ENCODE measurements at places on chromosomes 1 and 21.

DNA sequence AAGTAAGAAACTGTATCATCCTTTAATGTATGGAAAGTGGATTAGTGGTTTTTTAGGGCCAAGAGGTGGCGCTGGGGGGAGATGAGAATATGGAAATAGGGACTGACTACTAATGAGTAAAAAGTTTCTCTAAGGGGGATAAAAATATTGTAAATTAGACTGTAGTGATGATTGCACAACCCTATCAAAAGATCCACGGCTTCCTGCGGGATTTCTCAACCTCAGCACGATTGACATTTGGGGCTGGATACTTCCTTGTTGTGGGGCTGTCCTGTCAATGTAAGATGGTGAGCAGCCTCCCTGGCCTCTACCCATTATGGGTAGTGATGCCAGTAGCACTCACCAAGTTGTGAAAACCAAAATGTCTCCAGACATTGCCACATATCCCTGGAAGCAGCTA, 36.0 kb upstream of the PRDM2 start:
- no peak for DNase-seq

DNA sequence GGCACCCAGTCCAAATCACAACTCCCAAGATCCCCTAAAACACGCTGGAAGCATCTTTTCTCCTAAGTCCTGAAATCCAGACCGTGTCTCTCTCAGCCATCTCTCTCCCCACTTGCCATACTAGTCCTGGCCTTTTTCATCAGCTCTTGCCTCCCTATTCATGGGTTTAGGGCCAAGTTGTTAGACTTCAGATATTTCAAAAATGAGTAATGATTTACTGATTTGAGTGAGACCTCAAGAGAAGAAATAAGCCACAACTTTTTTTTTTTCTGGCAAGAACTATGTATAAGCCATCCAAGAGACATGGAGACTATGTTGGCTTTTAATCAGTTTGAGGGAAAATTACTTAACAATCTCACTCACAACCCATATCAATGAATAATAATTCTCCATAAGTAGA, 62.5 kb downstream of the TBX15 start:
- no peak for DNase-seq

DNA sequence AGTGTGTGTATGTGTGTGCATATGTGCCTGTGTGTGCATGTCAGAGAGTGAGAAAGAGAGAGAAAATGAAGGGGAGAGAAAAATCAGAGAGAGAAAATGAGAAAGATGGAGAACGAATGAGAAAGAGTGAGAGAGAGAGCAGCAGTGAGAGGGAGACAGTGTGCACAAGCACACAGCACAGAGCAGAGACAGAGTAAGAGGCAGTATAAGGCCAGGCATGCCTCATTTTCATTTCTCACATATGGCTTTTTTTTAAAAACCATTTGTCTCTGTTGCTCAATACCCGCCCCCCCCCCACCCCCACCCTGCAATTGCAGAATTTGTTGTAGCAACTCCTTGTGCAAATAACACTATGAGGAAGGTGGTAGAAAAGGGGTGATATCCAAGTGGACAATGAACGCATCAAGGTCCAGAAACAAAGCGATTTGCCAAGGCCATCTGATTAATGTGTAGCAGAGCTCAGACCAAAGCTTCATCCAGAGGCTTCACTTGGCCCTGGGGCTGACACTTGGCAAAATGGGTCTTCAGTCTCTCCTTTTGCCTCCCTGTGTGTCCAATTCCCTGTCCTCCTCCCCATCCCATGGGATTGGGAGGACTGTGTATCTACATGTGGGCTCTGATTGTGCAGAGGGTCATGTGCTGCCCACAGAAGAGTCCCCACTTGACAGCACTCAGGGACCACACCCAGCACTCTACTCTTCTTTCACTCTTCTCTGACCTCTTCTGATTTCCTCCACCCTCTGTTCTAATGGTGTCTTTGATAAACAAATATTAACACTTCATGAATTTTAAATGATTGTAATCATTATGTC, 38.9 kb upstream of the HSD3B1 start:
- no peak for DNase-seq

DNA sequence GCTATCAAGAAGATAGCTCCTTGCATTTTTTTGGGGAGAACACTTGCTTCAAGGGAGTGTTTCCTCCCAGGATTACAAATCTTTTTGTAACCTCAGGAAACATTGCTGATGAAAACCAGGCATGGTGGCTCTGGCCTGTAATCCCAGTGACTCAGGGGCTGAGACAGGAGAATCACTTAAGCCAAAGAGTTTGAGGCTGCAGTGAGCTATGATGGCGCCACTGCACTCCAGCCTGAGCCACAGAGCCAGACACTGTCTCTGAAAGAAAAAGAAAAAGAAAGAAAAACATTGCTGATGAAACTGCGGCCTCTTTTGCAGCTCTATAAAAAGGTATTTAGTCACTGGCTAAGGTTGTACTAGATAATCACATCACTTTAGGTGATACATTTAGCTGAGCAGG, 7.3 kb downstream of the RNU1-2 start:
- no peak for DNase-seq

GRCh38 chr1:160200786-160201185, 4.4 kb upstream of the PEA15 start:
- DNase-seq = no peak

- peak; percentile 25 for DNase-seq
These were observed 4.5 kb downstream of the ADARB1 start for GRCh38 chr21:45078877-45079281.

GRCh38 chr1:43153443-43153842, 18.6 kb downstream of the EBNA1BP2 start:
- DNase-seq = no peak

GRCh38 chr1:32392325-32392724, 1.9 kb downstream of the BSDC1 start:
- DNase-seq = no peak

DNA sequence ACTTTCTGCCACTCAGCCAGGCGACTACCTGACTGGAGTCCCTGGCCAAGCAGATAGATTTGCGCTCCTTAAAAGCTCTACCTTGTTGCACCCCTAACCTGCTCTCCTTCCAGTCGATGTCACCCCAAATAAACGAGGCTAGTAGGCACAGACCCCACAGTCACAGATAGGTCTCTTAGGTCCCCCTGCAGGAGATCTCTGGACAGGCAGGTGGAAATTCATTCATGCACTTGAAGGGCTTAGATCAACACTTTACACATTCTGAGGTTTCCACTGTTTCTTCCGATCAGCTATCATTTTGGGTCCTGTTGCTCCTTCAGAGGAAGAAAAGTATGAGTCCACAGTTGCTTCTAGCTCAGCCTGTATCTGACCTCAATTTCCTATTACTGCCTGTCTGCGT, 272.6 kb upstream of the FMN2 start:
- DNase-seq = no peak

- no peak for DNase-seq
These were observed 16.7 kb downstream of the CD247 start for GRCh38 chr1:167501515-167502191.

DNA sequence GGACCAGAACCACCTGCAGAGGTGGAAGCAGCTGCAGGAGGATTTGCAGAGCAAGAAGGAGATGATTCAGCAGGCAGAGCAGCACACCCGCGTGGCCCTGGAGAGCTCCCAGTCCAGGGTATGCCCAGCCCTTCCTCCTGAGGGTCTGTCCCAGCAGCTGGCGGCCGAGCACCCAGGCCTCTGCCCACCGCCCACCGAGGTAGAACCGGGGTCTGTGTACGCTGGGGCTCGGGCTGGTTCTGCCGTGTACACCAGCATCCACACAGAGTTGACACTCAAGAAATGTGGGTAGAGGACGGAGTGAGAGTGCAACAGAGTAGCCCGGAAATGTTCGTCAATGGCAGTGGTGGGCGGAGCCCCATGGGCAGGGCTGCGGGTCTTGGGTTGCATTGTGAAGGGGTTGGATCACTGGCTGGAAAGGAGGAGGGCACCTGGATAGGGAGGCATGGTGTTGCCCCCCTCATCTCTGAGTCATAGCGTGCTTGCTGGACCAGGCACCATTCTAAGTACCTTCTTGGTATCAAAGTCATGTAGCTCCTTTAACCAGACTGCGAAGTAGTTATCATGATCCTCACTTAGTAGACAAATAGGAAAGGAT, 5.1 kb upstream of the SMIM1 start:
- DNase-seq = no peak

DNA sequence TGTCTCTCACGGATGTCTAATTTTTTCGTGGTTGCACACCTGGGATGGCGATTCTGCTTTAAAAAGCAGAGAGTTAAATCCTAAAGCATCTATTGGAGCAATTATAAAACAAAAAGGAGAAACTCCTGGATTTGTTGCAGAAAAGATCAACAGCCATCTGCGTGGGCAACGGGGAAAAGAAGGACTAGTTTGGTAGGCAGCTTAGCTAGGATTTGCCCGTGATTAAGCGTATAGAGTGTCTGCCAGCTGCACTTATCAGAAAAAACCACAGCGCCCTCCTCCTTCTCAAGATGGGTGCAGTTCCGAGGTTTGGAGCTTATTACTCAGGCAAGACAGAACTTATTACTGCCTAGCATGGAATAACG, 526 bp upstream of the SLC25A24 start:
- DNase-seq = no peak

GRCh38 chr1:164561472-164561871, 2.5 kb downstream of the PBX1 start:
- DNase-seq = no peak

DNA sequence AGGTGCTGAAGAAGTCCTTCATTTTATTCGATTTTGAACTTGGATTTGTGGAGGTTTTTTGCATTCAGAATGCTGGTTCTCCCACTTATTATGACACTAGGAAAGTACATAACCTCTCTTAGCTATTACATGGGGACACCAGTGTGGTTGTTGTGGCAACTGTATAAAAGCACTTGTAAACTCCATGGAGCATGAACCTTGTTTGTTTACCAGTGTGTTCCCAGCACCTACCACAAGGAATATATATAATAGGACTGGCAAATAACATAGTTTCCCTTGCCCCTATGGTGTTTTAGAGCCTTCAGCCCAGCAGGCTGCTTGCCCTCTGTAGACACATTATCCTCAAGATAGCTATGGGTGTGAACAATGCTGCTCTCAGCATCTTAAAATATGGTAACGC, 43.1 kb downstream of the RASSF5 start:
- DNase-seq = no peak

- no peak for DNase-seq
These were observed at the start of gene PLEKHA6 for GRCh38 chr1:204359474-204360255. PLEKHA6 (minus strand) TSS chr1:204359929; CDS start chr1:204273727, 86,202 bp downstream.

- no peak for DNase-seq
These were observed 312.5 kb upstream of the PKN2 start for GRCh38 chr1:88371436-88372023.

DNA sequence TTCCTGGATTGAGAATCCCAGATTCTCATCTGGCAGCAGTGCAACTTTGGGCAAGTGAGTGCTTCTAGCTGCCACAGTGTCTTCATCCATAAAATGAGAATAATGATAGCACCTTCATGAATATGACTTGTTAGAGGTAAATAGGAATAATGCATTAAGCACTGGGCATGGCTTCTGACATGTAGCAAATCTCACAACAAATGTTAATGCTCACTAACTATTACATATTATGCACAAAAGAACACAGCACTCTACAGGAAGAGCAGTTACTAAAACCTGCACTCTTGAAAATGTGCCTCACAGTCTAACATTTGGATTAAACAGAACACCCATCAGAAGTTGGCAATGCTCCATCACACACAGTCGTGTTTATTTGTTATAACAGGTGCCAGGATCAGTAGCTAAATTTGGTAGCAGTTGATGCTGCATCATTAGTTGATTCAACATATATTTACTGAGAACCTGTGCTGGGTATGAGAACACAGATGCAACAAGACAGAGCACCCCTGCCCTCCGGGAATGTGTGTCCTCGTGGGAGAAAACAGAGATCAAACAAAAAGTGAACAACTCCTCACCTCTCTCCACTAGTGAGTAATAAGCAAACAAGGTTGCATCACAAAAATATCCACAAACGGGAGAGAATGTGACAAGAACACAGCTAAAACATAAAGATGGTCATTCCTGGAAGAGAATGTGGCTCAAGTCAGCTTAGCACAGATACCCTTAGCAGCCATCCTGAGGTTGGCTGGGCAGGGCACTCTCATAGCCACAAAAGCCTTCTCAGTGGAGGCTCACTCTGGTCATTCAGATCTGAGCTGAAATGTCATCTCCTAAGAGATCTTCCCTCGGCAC, 26.2 kb upstream of the LBR start:
- DNase-seq = no peak

- no peak for DNase-seq
These were observed 3.6 kb downstream of the CENPS start for GRCh38 chr1:10433790-10434189.

DNA sequence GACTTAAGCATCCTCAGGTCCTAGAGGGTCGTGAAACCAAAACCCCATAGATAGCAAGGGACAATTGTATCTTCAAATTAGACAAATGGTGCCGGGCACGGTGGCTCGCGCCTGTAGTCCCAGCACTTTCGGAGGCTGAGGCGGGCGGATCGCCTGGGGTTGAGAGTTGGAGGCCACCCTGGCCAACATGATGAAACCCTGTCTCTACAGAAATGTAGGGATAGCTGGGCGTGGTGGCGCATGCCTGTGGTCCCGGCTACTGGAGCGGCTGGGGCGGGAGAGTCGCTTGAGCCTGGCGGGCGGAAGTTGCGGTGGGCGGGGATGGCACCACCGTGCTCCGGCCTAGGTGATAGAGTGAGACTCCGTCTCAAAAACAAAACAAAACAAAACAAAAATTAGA, 780.6 kb downstream of the BRINP3 start:
- DNase-seq = no peak

DNA sequence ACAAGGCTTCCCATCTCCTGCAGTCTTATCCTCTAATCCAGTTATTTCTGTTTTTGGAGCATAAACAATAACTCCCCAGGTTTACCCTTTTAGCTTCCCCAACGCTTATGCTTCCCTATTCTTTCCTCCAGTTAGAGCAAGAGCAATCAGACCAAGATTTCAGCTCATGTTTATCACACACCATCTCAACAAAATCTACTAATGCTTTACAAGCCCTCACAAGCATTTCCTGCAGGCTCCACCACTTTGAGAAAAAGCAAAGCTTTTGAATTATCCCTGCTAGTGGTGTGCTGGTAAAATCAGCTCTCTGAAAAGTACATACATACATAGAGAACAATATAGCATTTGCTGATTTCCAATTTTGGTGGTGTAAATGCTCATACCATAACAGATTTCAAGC, 92.9 kb downstream of the EDEM3 start:
- no peak for DNase-seq

GRCh38 chr1:116365353-116365780, 7.7 kb upstream of the ATP1A1 start:
- DNase-seq = no peak

DNA sequence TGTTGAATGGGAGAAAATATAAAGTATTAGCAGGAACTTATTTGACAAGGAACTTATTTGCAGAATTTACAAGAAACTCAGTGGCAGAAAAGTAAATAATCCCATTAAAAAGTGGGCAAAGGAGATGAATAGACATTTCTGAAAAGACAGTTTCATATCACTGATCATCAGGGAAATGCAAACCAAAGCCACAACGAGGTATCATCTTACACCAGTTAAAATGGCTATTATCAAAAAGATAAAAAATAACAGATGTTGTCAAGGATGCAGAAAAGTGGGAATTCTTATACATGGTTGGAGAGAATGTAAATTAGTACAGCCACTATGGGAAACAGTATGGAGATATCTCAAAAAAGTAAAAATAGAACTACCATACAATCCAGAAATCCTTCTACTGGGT, 61.0 kb downstream of the SYT14 start:
- no peak for DNase-seq

- DNase-seq = no peak
These were observed 41.0 kb downstream of the SLX9 start for GRCh38 chr21:44980562-44981489.

Data from activated CD8-positive, alpha-beta memory T cell treated with anti-CD3 and anti-CD28 coated beads for 48 hours (primary cell).